ENCODE measurements at places on chromosomes 5 and 9.

DNA sequence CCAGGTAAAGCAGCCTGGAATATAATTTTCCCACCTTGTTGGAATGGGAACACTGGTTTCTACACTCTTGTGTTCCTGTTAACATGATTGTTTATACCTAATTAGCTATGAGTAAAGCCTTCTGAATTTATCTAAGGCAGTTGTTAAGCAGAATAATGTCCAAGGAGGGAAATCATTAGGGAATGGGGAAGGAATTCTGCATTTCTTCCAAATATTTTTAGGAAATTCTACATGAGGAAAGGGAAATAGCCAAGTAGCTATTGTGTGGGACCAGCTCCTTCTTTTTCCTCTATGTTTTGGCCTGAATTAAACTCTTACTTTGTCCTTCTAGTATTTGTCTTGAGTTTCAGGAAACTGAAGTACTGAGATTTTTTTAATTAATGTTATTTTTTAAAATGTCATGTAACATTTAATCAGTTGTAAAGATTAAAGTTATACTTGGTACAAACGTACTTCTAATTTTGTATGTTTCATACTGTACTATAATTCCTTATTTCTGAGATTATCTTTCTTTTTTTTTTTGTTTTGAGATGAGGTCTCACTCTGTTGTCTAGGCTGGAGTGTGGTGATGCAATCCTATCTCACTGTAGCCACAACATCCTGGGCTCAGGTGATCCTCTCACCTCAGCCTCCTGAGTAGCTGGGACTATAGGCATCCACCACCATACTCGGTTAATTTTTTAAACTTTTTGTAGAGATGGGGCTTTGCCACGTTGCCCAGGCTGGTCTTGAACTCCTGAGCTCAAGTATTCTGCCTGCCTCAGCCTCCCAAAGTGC, 28.5 kb downstream of the ANKDD1B start:
- no peak for DNase-seq

DNA sequence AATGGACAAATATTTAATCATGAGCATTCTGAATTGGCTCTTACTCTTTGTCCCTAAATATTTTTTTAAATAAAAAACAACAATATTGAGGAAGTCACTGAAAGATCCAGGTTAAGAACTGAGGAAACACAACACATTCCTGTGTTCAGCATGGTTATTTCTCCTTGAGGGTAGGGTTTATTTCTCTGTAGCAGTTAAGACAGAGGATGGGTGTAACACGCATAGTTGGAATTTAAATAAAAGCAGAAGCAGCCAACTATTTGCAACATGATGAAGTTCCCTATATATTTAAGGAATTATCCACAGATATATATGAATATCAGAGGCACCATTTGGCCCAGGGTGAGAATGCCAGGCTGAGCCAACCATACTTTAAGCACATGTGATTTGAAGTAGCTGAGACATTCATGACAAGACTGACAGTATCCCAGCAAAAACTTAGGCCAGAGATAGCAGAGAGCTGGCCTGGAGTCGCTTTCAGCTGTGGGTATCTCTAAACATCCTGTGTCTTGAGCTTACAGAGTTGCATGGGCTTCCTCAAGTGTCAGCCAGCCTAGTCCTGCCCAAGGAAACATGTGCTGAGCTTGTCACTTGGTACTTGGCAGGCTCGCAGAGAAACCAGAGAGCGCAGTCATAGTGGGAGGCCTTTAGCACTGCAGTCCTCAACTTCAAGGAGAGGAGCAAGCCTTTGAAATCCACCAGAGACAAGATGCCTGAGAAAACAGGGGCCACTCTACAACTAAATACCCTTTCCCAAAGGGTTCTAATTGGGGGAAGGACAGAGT, 43.6 kb downstream of the SEMA5A start:
- DNase-seq, result no peak

DNA sequence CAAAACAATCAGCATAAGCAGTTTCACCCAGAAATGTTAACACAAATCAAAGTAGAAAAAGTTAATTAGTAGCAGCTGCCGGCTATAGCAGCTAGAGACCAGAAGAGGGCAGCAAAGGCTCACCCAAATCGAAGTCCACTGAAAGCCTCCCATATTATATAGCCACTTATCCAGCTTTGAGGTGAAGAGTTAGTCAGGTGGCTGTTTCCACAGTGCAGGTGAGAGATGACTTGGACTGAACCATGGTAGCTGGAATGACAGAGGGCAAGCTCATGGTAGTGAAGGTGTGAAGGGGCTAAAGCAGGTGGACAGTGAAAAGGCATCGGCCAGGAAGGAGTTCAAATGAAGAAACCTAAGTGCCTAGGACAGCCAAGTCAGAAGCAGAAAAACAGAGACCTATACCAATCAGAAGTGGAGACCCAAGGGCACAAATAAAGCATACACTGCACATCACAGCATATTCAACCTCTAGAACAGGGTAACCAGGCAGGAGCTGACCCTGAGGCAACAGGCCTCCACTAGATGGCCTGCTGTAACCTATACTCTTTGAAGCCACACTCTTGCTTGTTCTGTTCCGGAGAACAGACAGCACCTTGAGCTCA, 7.2 kb upstream of the RNF38 start:
- DNase-seq, result peak; percentile 87

DNA sequence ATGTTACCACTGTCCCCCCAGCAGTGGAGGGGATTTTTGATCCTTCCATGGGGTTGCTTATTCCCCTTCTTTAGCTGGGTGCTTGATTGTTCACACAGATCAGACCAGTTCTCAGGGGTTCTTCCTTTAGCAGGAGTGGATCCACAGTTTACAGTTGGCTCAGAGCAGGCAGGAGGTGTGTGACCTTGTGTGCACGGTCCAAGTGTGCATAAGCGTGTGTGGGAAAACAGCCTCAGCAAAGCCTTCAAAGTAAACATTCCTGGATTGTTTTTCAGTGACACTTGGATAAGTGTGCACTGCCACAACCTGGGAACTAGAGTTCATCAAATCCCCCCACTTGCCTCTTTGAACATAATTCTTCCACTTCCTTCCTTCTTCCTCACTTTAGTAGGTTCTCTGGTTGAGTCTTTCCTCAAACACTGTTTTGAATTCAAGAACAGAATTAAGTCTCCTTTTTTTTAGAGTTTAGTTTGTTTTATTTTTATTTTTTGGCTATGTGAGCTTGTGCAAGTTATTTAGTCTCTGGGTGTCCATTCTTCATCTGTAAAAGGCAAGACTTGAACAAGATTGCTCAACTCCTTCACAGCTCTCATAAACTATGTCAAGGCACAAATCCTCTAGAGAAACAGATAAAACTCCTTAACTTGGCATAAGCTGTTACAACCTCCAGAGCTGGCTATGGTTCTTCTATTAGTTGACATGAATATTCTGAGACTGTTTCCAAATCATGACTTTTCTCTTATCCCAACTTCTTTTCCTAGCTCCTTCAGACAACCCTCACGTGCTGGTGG, 78.0 kb downstream of the OSMR start:
- no peak for DNase-seq

- peak; percentile 19 for DNase-seq
Measured at GRCh38 chr5:67176936-67177335, 19.7 kb downstream of the CD180 start.

- peak; percentile 4 for DNase-seq
Measured at GRCh38 chr5:92401-93220, 643 bp downstream of the PLEKHG4B start.

- DNase-seq, result peak; percentile 49
Measured at GRCh38 chr5:111703662-111704061, 53.3 kb downstream of the NREP start.

GRCh38 chr5:139543423-139543991, 17.6 kb upstream of the UBE2D2 start:
- peak; percentile 79 for DNase-seq

DNA sequence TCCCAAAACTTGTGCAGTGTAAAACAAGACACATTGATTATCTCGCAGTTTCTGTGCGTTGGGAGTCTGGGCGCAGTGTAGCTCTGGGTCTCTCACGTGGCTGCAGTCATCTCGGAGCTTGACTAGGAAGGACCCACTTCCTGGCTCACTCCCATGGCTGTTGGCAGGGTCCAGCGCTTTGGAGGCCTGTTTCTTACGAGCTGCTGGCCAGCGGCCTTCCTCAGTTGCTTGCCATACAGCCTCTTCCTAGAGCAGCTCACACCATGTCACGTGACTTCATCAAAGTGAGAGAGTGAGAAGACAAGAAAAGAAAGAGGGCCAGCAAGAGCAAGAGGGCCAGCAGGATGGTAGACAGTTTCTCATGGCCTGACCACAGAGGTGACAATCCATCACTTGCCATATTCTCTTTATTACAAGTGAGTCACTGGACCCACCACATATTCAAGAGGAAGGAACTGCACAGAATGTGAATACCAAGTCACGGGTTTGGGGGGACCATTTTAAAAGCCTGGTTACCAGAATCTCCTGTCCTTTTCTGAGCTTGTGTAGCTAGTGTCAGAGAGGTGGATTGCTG, 36.2 kb downstream of the MCCC2 start:
- DNase-seq, result no peak

DNA sequence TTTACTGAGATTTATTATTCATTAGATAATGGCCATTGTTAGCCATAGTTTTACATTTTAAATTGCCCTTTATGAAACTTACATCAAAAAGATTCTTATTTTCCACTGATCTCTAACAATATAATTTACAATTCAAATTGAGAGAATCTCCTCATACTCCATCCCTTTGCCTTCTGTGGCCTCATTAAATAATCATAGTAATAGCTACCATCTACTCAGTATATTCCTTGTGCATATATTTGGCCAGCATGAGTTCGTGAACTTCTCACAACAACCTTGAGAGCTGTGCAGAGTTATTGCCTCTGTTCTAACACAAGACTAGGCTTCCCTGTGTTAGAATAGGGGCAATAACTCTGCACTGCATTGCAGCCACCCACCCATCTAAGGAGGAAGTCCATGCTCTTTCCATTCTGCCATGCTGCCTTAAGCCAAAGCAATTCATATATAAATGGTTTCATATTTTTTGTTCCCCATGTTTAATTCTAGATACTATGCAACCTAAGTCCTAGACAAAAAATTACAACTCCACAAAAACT, 99.1 kb downstream of the ADAMTSL1 start:
- DNase-seq, result no peak

GRCh38 chr5:52758014-52758413, 29.7 kb upstream of the ITGA1 start:
- DNase-seq, result no peak

DNA sequence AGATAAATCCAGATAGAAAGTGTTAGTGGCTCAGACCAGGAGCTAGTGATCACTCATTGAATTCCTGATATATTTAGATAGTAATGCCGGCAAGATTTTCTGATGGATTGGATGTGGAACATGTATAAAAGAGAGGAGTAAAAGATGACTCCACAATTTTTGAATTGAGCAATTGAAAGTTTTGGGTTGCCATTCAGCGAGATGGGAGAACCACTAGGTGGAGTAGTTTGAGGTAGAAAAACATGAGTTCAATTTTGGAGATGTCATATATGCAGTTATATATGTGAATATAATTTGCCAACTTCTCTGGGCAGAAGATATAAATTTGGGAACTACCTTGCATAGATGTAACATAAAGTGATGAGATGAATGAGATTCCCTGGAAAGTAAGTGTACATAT, 502.5 kb upstream of the SEMA6A start:
- DNase-seq, result peak; percentile 10

- no peak for DNase-seq
Measured at GRCh38 chr5:100023536-100023935, 511.6 kb upstream of the FAM174A start.

GRCh38 chr5:160555581-160555970, 133.9 kb downstream of the PTTG1 start:
- no peak for DNase-seq

Measured in hematopoietic multipotent progenitor cell treated with erythropoietin and hydrocortisone succinate and interleukin-3 and kit ligand, for 6 days (in vitro differentiated cells).